Epithelial cell of prostate (primary cell): ENCODE measurements at places on chromosomes 6 and 20.

DNA sequence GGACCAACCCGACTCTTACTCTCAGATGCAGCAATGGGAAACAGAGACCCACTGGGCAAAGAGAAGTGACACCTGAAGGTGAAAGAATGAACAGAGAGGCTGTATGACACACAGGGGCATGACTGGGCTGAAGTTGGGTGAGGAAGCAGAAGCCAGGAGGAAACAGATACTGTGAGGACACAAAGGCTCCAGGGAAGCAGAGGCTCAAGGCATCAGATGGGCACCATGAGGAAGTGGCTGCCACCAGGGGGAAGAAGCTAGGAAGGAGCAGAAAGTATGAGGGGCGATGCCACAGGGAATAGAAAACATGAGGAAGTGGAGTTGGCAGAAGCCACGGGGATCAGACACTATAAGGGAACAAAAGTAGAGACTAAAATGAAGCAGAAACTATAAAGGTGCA is 30.9 kb upstream of the OCSTAMP start:
- no peak for DNase-seq

GRCh38 chr20:21505161-21505809 is 8.6 kb downstream of the NKX2-2 start:
- no peak for DNase-seq

GRCh38 chr20:60732322-60732721 is 519.7 kb upstream of the CDH4 start:
- DNase-seq: no peak

DNA sequence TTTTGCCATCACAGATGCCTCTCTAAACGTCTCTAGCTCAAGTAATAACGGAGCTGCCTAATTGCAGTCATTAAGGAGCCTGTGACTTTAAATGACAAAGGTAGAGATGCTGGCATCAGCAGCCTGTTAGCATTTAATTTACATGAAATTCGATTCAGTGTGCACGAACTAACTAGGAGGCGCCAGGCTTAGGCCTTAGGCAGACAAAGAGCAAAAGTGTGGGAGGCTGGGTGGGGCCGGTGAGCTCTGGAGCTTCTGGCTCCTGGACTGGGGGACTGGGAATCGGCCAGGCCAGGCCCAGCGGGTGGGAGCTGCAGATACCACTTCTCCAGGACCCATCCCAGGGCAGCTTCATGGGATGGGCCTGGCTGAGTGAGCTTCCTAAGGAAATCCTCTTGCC is 170.0 kb upstream of the AGPAT4 start:
- no peak for DNase-seq

- no peak for DNase-seq
These were observed 20.4 kb downstream of the ZNF184 start for GRCh38 chr6:27452496-27452897.

- DNase-seq: peak; percentile 91
These were observed 490 bp downstream of the ZNF165 start for GRCh38 chr6:28080631-28081485.

DNA sequence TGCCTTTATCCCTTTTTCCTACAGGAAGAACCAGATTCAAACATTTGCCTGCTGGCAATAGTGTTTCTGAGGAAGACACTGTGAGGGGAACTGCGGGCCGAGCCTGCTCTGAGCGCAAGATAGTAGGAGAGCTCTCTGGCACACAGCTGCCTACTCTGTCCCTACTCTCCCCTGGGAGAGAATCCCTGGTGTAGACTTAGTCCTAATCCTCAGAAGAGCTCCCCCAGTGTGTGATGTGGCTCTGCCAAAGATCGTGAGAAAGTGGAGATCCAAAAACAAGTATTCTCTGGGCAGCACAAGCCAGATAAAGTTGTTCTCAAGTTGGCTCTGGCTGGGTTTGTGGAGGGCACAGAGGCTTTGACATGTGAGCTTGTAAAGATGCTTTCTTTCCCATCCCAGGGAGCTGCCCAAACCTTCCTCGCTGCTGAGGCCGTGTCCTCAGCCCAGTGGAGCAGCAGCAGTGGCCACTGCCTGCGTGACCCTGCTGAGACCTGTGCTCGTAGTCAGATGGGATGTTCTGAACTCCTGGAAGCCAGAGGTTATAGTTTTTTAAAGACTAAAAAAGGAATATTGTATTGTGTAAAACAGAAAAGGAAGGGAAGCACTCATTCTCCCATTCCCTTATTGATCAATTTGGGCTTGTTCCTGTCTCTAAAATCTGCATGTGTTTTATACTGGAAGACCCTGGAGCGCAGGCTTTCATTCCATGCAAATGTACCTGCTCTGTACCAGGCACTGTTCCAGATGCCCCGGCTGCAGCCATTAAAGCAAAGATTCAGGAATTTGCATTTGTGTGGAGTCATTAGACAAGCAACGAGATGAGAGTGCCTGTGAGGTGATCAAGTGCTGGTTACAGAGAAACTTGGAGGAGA is 30.7 kb downstream of the PNLDC1 start:
- no peak for DNase-seq

DNA sequence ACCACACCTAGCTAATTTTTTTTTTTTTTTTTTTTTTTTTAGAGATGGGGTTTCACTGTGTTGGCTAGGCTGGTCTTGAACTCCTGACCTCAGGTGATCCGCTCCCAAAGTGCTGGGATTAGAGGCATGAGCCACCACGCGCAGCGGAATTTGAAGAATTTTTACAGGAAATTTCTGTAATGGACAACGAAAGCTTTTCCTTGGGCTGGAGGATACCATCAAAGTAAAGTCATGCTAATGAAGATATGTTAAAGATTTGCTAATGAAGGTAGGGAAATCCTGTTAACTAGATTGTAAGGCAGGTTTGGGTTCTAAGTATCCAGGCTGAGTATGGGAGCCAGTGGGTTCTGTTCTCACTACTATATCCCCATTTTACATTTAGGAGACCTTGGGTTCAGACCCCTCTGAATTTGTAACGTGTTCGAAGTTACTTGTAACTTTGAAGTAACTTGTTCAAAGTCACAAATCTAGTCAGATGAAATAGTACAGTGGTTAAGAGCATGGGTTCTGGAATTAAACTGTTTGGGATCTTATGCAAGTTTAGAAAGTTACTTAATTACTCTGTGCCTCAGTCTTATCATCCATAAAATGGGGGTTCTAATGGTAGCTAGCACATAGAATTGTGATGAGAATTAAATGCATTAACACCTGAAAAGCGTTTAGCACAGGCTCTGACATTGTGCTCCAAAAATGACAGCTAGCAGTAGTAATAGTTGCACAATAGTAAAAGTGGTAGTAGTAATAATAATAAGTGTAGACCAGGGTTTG is 123.4 kb upstream of the GPR6 start:
- DNase-seq: no peak

DNA sequence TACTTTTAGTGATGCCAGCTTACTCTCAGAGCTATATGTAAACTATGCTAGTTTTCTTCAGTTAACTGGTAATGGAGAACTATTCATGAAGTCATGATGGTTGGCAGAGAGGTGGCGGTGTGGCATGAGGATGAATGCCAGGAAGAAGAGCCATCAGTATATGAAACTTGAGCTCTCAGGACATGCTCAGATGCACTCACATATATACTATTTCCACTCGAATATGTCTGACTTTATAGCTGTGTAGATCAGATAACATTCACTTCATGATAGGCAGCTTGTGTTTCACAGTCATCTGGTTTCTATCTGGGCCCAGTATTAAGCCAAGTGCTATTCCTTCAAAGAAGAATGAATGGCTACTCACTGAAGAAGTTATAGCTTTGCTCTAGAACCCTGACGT is 46.2 kb upstream of the CEP85L start:
- DNase-seq: no peak

- no peak for DNase-seq
These were observed 193.1 kb upstream of the ARG1 start for GRCh38 chr6:131379948-131380347.

DNA sequence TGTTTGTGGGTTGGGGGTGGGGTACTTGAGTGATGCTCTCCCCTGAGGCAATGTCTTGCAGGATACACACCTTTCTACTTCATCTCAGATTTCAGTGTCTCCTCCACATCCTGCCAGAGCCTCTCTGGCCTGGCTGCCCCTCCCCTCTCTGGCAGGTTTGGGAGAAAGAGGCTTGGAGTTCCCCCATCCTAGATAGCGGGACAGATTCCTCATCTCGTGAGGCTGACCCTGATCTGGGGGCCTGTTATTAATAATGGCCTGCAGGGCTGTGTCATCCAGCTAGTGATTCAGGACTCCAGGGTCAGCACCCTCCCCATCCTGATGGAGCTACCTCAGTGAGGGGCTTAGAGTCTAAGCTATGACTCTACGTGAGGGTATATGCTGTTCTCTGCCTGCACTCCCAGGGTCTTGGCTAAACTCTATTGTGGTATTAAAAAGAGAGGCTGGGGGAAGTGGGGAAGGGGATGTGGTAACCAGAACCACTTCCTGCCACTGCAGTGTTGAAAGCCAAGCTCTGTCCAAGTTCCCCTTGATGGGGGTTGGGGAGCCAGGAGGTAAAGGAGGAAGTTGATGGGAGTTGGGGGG is 3.7 kb upstream of the MMP9 start:
- peak; percentile 41 for DNase-seq

- no peak for DNase-seq
These were observed 261.5 kb downstream of the SLC24A3 start for GRCh38 chr20:19473922-19474286.

DNA sequence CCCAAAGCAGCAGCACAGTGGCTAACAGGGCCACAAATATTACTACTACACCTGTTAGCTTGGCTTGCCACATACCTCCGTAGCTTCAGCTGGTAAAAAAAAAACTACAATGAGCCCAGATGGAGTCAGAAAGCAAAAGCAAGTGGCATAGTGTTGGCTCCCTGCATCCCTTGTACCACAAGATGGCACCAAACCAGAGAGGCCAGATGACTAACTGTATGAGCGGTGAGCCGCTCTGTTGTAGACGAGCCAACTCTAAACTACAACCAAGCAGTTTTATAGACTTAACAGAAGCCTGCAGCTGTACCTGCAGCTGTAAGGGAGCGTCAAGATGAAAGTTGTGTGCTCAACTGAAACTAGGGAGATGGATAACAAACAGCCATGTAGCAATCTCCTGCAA is 84.5 kb upstream of the MCHR2 start:
- DNase-seq: peak; percentile 22

DNA sequence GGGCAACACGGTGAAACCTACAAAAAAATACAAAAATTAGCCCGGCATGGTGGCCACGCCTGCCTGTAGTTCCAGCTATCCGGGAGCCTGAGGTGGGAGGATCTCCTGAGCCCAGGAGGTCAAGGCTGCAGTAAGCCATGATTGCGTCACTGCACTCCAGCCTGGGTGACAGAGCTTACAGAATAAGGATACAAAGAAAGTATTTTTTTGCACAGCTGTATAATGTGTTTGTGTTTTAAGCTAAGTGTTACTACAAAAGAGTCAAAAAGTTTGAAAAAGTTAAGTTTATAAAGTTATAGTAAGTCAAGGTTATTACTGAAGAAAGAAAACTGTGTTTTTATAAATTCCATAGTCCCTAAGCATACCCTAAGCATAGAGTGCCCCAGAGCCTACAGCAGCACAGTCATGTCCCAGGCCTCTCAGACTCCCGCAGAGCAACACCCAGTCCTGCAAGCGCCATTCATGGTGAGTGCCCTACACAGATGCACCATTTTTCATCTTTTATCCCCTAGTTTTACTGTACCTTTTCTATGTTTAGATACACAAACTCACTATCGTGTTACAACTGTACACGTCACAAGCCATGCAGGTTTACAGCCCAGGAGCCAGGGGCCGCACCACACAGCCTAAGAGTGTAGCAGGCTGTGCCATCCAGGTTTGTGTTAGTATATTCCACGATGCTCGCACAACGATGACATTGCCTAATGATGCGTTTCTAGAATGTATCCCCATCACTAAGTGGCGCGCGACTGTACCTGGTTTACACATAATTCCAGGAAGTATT is 22.4 kb downstream of the TAF4 start:
- DNase-seq: no peak

GRCh38 chr6:68973066-68973465 is 338.0 kb downstream of the ADGRB3 start:
- DNase-seq: no peak

DNA sequence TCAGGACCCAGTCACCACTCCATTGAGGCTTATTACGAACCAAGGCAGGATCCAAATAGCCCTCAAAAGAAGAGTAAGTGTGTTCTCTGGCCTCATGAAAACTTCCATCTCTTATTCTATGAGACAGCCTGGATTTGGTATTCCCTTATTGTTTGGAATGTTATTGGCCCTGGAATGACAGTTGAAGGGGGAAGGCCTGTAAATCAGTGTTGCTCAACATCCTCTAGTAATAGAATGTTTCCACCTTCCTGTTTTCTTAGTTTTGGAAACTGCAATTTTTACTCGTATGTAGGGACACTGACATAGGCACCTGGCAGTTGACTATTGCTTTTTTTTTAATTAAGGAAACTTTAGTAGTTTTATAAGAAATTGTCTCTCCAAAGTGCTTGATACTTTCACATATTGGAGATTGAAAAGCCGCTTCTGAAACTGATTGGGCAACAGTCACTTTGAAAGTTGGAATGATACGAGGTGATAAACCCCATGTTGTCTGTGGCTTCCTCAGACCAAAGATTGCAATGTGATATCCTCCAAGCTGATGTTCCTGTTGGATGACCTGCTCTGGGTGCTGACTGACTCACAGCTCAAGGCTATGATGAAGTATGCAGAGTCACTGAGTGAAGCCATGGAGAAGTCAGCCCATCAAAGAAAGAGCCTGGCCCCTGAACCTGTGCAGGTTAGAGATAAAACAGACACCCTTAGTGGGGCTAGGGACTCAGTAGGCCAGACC is 43.1 kb downstream of the BLTP3A start:
- DNase-seq: peak; percentile 55
